ENCODE measurements at places on chromosomes 5 and 9. TPM values are rescaled to one million over a fixed set of nuclear protein-coding genes. Genes with fewer than 3 reads are reported as not detected.

Gene MROH2B
- not detected for total RNA-seq

Gene CTXN3
- total RNA-seq: not detected

Gene SLC36A3
- not detected for total RNA-seq

Gene SLC34A3
- not detected for total RNA-seq

Gene CACFD1
- 19.2 TPM for total RNA-seq

DNA sequence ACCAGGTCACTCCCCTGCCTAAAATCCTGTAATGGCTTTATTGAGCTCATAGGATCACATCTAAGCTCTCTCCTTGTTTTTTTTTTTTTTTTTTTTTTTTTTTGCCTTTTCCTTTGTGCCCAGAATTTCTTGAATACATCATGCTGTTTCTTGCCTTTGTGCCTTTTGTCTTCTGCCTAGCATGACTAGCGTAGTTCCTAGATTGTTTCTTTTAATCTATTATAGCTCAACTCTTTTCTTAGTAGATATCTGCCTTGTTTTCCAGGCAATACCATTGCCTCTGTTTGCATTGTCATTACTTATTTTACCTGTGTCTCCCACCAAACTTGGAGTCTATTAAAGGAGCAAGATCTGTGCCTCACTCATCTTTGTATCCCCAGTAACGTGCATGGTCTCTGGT is 106.1 kb upstream of the C9orf72 start:
- DNase-seq: no peak

- DNase-seq: peak; percentile 64
These were observed 507 bp downstream of the CTNND2 start for GRCh38 chr5:11903614-11904264.

DNA sequence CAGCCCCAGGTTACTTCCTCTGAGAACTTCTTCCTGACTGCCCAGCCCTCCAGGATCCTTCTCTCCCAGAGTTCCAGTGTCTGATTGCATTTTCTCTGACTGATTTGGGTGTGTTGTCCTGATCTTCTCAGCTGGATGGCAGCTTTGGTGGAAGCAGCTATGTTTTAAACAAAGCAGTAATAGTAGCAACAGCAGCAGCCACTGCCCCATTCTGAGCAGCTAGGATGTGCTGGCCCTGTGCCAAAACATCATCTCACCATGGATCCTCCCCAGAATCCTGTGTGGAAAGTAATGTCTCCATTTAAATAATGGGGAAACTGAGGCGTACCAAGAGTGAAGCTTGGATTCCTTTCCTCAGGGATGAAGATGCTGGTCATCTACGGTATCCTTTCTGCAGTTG is 46.4 kb upstream of the PSD2 start:
- no peak for DNase-seq

- peak; percentile 79 for DNase-seq
These were observed 47.3 kb downstream of the PRLR start for GRCh38 chr5:35182910-35183535.

DNA sequence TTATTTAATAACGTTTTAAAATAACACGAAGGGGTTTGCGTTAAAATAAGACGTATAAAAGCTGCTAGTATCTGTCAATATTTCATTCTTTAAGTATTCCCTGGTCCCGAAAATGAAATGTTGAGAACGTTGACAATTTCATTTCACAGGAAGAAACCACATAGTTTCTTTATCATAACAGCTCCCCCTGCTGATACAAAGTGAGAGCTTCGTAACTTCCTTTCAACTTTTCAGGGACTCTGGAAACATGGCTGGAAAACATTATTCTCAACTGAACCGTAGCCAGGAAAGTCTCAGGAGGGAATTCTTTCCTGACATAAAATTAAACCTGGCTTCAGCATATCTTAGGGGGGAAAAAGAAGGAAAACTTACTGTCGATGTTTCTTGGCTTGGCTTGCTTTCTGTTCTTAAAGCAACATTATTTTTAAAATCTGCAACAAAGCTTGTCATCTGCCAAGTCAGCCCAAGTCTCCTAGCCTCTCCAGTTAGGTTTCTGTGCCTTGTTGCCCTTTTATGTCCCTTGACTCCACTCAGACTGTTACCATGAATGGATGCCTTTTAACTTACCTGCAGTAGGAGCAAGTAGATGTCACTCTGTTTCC is 122.9 kb upstream of the DAB2 start:
- peak; percentile 30 for DNase-seq

DNA sequence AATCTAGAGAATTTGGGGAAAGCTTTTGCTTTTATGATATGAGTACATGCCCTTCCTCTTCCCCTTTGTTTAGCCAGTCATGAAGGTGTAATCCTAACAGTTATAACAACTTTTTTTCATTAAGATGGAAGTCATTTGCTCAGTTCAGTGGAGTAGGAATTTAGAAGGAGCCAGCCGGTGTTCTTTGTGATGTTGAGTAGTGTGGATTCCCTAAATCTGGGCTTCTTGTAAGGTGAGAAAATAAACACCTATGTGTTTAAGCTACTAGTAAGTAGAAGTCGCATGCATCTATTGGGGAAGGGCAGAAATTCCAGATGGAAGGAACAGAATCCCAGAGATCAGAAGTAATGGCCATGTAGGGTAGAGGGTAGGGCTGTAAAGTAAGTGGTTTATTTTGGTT is 13.6 kb upstream of the CNTLN start:
- no peak for DNase-seq

DNA sequence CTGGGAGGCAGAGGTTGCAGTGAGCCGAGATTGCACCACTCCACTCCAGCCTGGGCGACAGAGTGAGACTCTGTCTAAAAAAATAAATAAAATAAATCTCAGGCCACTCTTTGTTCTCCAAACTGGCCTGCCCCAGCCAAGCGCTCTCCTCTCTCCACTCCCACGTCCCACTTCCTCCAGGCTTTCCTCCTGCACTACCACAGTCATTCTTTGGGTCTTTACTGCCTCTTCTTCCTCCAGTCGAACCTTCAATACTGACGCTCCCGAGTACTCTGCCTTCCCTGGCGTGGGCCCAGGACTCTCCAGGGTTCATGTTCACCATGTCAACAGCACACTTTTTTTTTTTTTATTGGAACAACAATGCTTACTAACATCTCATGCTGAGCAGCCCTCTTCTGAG is 23.9 kb downstream of the RNF130 start:
- DNase-seq: peak; percentile 82

DNA sequence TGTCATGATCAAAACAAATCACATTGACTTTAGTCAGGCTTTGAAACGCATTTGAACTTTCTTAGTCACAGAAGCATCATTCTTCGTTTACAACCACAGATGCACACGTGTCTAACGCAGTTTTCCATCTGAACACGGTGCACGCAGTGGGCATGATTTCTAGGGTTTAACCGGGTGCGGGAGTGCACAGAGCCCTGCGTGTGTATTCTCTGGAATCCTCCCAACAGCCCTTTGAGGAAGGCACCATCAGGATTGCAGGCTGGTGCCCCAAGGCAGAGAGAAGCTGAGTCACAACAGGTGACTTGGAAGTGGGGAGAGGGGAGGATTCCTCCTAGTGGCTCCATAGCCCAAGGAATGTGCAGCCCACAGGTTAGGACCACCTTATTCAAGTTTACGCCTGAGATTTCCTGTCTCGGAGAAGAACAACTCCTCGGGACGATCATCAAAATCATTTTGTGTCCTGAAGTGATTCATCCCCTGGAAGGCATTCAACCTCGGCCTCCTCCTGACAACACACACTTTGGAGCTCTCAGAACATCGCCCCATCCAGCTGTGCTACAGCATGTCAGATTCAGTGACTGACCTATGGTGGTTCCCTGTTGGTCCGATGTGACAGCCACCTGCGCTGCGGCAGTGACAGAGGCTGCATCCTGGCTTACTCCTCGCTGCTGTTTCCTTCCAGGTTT is 13.1 kb downstream of the ROPN1L start:
- no peak for DNase-seq

- DNase-seq: peak; percentile 79
These were observed 15.4 kb upstream of the C5orf47 start for GRCh38 chr5:173973616-173973969.

GRCh38 chr5:146912874-146913273 is 34.3 kb upstream of the PPP2R2B start:
- DNase-seq: no peak
